ENCODE measurements at places on chromosomes 13 and 19. TPM values are rescaled to one million over a fixed set of nuclear protein-coding genes. Genes with fewer than 3 reads are reported as not detected.

DNA sequence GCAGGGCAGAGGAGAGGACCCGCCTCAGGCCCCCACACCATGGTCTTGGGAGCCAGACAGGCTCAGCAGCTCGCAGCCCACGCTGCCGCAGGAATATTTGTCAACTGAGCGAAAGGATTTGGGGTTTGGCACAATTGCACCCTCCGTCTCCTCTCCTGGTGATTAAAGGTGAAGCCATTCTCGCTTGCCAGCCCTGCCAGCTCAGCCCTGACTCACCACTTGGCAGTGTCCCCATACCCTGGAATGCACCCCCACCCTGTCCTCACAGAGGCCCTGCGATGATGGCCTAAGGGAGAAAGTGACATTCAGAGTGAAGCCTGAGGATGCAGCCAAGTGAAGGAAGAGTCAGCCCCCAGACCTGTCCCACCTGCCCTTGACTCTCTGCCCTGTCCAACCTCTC is 18.8 kb downstream of the CYTH2 start:
- H3K27ac ChIP-seq, result no peak overlapping the region
- no peaks in the 10 kb centered on the region for H3K4me1 ChIP-seq

DNA sequence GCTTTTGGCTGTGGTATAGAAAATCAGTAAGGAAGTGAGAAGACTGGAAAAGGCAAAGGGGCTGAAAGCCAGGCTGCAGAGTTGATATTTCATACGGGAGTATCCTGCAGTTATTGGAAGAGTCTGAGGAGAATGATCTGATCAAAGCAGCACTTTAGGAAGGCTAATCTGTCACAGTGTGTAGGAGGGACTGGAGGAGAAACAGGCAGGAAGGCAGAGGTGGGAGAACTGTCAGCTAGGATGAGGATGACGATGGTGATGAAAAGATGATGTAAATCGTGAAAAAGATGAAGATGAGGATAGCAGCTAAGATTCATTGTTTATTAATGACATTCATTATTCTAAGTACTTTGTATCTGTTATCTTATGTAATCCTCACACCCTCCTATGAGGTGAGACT is 123.0 kb downstream of the DNAJC15 start:
- no peak overlapping the region for H3K27ac ChIP-seq
- H3K27me3 ChIP-seq, result peaks cover 17% of the 10 kb centered on the region
- H3K36me3 ChIP-seq, result no peaks in the 10 kb centered on the region
- no peak for DNase-seq

DNA sequence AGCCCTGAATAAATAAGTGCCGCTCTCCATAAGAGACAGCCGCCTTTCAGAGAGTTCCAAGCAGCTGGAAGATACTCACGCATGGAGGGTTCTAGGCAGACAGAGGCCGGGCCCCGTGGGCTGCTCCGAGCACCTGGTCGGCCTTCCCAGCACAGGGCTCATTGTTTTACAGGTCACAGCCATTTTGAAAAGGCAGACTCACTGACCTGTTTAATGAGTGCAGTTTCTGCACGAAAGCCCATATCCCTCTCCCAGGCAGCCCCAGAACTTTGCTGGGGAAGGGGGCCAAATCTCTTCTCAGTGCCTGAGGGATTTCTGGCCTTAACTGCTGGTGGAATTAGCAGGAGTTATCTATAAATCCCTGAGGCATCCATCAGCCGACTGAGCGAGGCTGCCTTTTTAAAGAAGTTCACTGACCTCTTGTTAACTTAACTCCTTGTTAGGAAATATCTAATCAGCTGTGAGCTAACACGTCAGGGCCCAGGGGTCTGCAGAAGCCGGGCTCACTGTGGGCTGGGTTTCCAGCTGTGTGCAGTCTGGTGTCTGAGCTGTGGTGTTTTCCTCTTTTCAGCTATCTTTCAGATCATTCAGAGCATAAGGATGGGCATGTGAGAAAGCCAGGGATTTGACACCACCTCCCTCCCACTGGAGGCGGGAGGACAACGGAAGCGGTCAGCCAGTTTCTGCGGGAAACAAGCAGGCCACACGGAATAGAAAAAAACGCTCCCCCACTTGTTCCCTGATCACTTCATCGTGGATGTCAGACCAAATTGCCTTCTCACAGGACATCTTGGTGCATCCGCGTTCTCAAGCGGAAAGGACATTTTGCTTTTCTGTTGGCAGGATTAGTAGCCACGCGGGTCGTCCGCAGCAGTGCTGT is 23.3 kb downstream of the SERP2 start:
- H3K27me3 ChIP-seq, result peaks cover 9% of the 10 kb centered on the region
- H3K36me3 ChIP-seq, result no peaks in the 10 kb centered on the region
- H3K27ac ChIP-seq, result peak overlapping the region; percentile 84
- H3K4me1 ChIP-seq, result peaks cover 14% of the 10 kb centered on the region

DNA sequence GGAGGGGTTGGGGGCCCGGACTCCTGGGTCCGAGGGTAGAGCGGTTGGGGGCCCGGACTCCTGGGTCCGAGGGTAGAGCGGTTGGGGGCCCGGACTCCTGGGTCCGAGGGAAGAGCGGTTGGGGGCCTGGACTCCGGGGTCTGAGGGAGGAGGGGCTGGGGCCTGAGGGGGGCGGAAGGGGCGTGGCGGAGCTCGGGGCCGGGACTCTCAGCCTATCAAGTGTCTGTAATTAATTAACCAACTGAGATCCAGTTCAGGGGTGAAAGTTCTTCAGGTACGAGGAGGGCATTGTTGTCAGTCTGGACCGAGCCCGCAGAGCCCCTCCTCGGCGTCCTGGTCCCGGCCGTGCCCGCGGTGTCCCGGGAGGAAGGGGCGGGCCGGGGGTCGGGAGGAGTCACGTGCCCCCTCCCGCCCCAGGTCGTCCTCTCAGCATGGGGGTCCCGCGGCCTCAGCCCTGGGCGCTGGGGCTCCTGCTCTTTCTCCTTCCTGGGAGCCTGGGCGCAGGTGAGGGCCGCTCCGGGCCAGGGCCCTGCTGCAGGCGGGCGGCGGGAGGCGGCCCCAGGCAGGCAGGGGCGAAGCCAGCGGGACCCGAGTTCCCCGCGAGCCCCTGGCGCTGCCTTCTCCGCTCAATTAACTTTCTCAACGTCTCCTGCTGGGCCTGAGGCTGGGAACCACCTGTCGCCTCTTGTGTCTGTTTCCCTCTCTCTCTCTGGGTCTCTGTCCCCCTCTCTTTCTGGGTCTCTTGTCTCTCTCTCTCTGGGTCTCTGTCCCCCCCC is 697 bp downstream of the FCGRT start:
- peak; percentile 87 for DNase-seq
- peak overlapping the region; percentile 38 for H3K27ac ChIP-seq
- H3K36me3 ChIP-seq, result no peaks in the 10 kb centered on the region
- peak overlapping the region; percentile 79 for H3K4me3 ChIP-seq
- peaks cover 3% of the 10 kb centered on the region for H3K4me1 ChIP-seq

DNA sequence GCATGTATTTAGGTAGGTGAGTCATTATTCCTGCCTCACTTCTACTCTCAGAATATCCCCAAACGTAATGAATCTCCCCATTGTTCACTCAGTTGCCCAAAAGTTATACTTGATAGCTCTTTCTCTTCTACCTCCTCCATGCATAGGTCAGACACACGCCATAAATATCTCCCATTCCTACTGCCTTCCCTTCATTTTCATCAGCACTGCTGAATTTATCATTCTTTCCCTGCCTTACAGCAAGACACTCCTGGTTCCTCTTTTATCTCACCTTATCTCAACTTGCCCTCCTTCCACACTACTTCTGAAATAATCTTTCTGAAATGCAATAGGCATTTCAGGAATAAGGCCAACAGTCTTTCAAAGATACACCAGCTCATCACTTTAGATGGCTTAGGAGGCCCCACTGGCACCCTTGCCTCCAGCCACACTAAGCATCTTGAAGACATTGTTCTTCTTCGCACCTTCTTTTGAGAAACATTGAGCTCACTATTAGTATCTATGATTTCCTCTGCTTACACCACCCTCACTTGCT is 333.9 kb downstream of the MYO16 start:
- no peaks in the 10 kb centered on the region for H3K27me3 ChIP-seq
- H3K4me3 ChIP-seq, result no peak overlapping the region
- no peaks in the 10 kb centered on the region for H3K36me3 ChIP-seq
- DNase-seq, result no peak
- H3K4me1 ChIP-seq, result no peaks in the 10 kb centered on the region

GRCh38 chr19:41745756-41746155 is 9.6 kb upstream of the CEACAM6 start:
- H3K36me3 ChIP-seq, result no peaks in the 10 kb centered on the region
- DNase-seq, result no peak
- H3K27me3 ChIP-seq, result peaks cover 36% of the 10 kb centered on the region
- H3K4me1 ChIP-seq, result no peaks in the 10 kb centered on the region

DNA sequence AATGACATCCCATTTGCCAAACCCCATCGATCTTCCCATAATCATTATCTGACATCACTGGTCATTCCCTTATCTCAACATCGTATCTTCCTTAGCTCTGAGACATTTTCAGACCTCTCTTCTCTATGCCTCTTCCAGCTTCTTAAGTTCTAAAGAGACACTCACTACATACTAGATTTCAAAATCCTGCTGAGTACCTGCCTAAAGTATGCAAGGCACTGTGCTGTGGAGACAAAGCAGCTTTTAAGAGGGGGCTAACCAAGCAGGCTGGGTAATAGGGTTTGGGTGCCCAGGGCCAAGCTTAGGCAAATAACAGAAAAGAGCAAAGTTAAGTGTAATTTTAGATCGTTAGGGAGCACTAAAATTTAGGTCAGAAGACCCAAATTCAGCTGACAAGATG is 3.4 kb upstream of the POMP start:
- peaks cover 3% of the 10 kb centered on the region for H3K4me1 ChIP-seq
- no peak for DNase-seq
- H3K36me3 ChIP-seq, result peaks cover 4% of the 10 kb centered on the region
- no peaks in the 10 kb centered on the region for H3K27me3 ChIP-seq
- H3K27ac ChIP-seq, result no peak overlapping the region
- no peak overlapping the region for H3K4me3 ChIP-seq

- H3K4me1 ChIP-seq, result no peaks in the 10 kb centered on the region
- no peaks in the 10 kb centered on the region for H3K27me3 ChIP-seq
- peaks cover 90% of the 10 kb centered on the region for H3K36me3 ChIP-seq
- DNase-seq, result no peak
- no peak overlapping the region for H3K4me3 ChIP-seq
Measured at GRCh38 chr13:42895776-42896175, 96.3 kb downstream of the EPSTI1 start.

DNA sequence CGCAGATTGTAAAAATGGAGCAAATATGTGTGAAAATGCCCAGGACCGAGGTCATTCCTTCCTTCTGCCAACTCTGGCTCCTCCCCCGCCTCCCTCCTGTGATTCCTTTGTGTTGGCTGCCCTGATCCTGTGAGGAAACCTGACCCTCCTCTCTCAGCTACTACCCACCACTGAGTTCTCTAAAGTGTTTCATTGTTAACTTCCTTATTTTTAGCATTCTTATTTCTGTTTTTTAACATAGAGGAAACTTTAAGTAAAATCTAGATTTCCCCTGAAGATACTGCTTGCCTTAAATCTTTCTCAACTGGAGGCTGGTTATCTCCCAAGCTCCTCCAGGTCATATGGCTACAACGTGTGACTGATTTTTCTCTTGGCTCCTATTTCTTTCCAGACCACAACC is 21.7 kb upstream of the FBXL3 start:
- peaks cover 6% of the 10 kb centered on the region for H3K36me3 ChIP-seq
- peak; percentile 85 for DNase-seq
- H3K27me3 ChIP-seq, result no peaks in the 10 kb centered on the region
- peak overlapping the region; percentile 56 for H3K4me3 ChIP-seq
- H3K4me1 ChIP-seq, result peaks cover 19% of the 10 kb centered on the region

DNA sequence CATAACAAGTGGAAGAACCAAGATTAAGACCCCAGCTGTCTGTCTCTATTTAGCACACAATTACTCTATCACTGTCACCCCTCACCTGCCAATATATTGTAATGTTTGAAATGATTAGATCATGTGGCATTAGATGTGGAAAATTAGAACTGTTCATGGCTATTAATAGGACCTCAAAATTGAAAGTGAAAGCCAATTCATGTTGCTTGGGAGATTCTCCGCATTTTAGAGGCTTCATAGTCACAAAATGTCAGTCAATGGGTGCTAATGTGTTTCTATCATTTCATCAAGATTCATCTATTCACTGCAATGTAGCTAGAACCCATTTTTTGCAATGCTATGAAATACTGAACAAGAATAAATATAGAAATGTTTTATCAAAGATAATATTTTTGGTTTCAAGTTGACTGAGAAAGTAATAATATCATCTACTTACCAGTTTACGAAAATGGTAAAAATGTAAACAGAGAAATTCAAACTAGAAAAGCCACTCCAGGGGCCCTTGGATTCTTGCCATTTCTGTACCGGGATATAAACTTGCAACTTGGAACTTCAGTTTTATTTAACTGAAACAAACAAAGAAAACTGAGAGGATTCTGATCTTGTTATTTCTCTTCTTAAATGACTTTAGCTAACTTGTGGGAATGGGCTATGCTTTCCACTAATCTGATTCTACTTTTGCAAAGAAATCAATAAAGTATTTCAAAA is 388.6 kb downstream of the DCT start:
- DNase-seq, result no peak
- no peak overlapping the region for H3K4me3 ChIP-seq
- H3K27ac ChIP-seq, result no peak overlapping the region
- no peaks in the 10 kb centered on the region for H3K4me1 ChIP-seq
- no peaks in the 10 kb centered on the region for H3K36me3 ChIP-seq

GRCh38 chr13:85255978-85256377 is 543.2 kb downstream of the SLITRK6 start:
- H3K27ac ChIP-seq, result no peak overlapping the region
- no peaks in the 10 kb centered on the region for H3K4me1 ChIP-seq
- DNase-seq, result no peak
- no peaks in the 10 kb centered on the region for H3K36me3 ChIP-seq
- H3K4me3 ChIP-seq, result no peak overlapping the region
- H3K27me3 ChIP-seq, result no peaks in the 10 kb centered on the region

- H3K27me3 ChIP-seq, result peaks cover 56% of the 10 kb centered on the region
- no peaks in the 10 kb centered on the region for H3K36me3 ChIP-seq
- peak overlapping the region; percentile 90 for H3K4me3 ChIP-seq
- peak overlapping the region; percentile 90 for H3K27ac ChIP-seq
- DNase-seq, result peak; percentile 76
Measured at GRCh38 chr13:71866335-71867130, 471 bp downstream of the DACH1 start.

DNA sequence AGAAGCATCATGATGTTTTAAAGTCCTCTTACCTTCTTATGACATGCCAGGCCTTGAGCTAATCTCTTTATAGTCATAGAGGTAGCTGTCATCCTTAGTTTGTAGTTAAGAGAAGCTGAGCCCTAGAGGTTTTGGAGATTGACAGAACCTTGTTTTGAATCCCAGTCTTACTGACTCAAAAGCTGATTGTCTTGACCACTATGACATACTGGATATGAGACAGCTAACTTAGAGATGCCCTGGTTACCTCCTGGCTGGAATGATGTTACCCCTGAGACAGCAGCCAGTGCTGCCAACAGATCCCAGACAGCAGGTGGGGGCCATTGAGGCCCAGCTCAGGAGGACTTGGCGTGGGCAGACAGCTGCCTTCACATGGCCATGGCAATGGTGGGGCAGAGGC is 311.0 kb downstream of the MTUS2 start:
- H3K27ac ChIP-seq, result no peak overlapping the region
- H3K27me3 ChIP-seq, result no peaks in the 10 kb centered on the region
- no peak for DNase-seq
- H3K4me1 ChIP-seq, result no peaks in the 10 kb centered on the region
- no peak overlapping the region for H3K4me3 ChIP-seq
- no peaks in the 10 kb centered on the region for H3K36me3 ChIP-seq

- peaks cover 9% of the 10 kb centered on the region for H3K27me3 ChIP-seq
- H3K36me3 ChIP-seq, result no peaks in the 10 kb centered on the region
- H3K4me3 ChIP-seq, result no peak overlapping the region
- H3K27ac ChIP-seq, result no peak overlapping the region
Measured at GRCh38 chr19:33293255-33294057, 8.9 kb downstream of the CEBPA start.

ZNF709 gene
- 7.3 TPM for total RNA-seq

PEG3 gene
- not detected for total RNA-seq

GPC5 gene
- 0.54 TPM for total RNA-seq

IL12RB1 gene
- not detected for total RNA-seq

MEIS3 gene
- 132 TPM for total RNA-seq

DACT3 gene
- total RNA-seq, result 0.54 TPM

NR2F6 gene
- 103 TPM for total RNA-seq

MCEMP1 gene
- not detected for total RNA-seq
